Stimulated activated CD4-positive, alpha-beta T cell treated with anti-CD3 and anti-CD28 coated beads, TNF-alpha, amount 100 ng/mL, for 4 hours (primary cell): ENCODE measurements at places on chromosomes 7 and 10.

GRCh38 chr10:18185621-18186020, 45.4 kb downstream of the CACNB2 start:
- no peak for DNase-seq

- DNase-seq = no peak
Measured at GRCh38 chr10:58567652-58568051, 55.0 kb downstream of the BICC1 start.

- no peak for DNase-seq
Measured at GRCh38 chr7:11524476-11525397, 307.3 kb downstream of the THSD7A start.

DNA sequence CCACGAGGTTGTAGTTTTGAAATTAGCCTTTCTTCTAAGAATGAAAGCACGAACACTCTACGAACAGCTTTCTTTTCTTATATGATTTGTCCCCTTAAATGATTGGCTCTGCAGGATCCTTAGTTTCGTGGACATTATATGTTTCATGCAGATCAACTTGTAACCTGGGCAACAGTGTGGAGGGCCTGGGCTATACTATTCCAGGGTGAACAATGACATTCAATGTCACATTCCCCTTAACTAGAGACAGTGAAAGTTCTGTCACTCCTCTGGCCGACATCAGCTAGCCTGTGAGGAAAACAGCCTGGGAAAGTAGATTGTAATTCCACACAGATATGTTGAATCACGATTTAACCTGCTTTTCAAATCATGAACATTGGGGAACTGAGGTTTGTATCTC, 23.4 kb downstream of the TAS2R16 start:
- no peak for DNase-seq

DNA sequence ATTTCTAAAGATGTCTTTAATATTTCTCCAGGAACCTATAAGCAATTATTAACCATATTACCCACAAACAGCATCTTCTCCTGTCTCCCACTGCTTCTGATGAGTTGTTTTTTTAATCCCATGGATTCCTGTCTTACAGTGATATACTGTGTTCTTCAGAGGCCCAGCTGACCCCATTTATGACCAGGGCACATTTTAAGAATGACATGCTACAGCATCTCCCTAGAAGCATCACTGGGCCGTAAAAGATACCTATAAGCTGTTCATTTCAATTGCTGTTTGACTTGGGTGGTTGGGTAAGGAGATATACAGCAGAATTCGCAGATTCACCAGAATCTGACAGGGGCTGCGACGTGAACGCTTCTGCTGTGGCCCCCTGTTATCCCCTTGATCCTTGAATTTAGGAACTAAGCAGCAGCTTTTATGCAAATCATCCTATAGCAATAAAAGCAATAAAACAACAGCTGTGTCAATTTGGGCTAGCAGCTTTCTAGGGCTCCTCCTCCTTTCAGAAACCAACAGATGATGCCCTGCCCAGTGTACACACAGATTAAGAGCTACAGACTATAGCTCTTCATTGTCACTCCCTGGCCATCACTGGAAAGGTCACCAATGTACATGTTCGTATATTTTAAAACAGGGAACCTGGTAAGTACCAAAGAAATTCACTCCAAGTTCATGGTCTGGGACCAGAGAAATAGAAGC, 86.8 kb downstream of the CPEB3 start:
- no peak for DNase-seq

- no peak for DNase-seq
Measured at GRCh38 chr10:14259696-14260566, 70.8 kb downstream of the FRMD4A start.

DNA sequence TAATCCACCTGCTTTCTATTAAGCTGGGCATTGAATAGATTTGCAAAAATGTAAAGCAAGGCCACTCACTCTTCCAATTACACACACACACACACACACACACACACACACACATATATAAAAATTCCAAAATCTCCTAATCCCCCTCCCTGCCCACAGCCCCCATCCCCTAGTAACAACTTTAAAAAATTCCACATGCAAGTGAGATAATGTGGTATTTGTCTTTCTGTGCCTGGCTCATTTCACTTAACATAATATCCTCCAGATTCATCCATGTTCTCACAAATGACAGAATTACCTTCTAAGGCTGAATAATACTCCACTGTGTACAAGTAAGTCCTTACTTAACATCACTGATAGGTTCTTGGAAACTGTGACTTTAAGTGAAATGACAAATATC, 24.2 kb downstream of the SH2D4B start:
- no peak for DNase-seq

DNA sequence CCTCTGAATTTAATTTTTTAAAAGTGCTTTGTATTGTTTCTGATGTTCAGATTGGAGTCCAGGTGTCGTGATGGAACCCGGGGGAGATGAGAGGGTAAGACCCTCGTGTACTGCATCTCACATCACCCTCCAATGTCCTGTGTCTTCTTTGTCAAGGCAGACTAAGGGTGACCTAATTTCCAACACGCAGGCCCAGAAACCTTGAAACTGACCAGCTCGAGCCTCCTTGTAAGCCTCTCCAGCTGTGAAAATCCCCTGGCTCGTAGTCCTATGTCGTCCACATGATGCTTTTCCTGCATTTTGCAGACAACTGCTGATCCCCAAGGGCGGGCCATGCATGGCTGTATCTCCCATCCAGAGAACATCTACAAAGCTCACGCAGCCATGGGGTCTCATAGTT, 220.2 kb downstream of the ARHGAP12 start:
- DNase-seq = no peak

DNA sequence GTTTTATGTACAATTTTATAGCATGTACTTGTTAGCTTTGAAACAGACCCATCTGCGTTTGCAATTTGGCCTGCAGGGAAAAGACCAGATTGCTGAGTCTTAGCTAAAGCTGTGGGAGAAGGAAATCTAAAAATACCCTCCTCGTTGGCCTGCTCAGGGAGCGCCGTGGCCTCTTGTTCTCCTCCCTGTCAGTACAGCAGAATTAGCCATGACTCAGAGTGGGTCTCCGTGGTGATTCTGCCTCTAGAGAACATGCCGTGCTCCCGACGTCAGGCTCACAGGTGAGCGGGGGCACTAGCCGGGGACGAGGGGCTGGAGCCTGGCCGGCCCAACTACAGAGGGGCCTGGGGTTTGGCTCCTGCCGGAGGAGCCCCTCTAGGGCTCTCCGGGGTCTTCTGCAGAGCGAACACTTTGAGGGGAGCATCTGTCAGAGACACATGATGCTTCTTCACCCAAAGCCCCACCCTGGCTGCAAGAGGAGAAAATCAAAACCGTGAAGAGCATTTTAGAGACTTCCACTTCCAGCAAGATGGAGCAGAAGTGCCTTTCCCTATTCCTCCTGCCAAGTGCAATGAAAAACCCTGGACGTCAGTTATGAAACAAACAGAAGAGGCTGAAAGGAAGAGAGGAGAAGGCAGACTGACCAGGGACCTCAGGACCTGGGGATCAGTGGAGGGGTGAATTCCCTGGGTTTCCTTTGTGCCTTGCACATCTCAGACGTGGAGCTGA, 98.9 kb downstream of the LHPP start:
- DNase-seq = no peak

DNA sequence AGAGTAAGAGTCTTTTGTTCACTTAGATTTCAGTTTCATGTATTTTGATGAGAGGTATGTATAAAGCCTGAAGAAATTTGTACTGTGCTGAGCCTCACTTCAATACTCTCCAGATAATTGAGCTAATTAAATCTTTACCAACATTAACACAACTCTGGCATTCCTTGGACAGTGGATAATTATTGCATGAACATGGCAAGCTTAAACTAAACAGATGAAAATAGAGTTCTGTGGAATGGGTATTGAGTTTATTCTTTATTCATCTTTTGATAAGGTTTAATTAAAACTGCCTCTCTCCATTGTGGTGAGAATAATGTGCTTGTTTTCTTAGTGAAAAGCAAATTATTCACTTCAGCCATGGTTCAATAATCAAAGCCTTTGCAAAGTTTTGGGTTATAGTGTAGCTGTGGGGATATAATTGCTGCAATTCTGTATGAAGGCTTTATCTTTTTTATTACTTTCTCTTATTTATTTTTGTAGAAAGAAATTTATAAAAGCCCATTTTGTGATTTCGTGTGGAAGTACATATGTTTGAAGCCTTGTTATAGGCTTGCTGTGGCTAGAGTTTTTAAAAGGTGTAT, 126.4 kb upstream of the FZD1 start:
- no peak for DNase-seq

DNA sequence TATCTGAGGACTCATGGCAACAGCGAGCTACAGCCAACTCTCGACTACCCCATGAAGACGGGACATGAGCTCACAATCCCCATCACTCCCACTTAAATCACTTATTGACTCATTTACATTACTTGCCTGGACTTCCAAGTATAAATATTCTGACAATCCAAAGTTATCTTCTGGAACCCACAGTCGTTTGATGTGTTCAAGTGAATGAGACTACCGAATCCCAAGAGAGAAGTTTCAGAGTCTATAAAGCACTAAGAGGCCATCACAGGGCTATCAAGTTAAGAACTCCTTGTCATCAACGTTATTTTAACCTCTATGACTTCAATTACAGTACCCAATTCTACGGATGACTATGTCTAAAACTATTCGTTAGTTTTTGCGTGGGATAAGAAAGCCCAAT, 11.5 kb upstream of the ANAPC16 start:
- DNase-seq = no peak

- no peak for DNase-seq
Measured at GRCh38 chr7:133513608-133514007, 260.7 kb downstream of the EXOC4 start.

DNA sequence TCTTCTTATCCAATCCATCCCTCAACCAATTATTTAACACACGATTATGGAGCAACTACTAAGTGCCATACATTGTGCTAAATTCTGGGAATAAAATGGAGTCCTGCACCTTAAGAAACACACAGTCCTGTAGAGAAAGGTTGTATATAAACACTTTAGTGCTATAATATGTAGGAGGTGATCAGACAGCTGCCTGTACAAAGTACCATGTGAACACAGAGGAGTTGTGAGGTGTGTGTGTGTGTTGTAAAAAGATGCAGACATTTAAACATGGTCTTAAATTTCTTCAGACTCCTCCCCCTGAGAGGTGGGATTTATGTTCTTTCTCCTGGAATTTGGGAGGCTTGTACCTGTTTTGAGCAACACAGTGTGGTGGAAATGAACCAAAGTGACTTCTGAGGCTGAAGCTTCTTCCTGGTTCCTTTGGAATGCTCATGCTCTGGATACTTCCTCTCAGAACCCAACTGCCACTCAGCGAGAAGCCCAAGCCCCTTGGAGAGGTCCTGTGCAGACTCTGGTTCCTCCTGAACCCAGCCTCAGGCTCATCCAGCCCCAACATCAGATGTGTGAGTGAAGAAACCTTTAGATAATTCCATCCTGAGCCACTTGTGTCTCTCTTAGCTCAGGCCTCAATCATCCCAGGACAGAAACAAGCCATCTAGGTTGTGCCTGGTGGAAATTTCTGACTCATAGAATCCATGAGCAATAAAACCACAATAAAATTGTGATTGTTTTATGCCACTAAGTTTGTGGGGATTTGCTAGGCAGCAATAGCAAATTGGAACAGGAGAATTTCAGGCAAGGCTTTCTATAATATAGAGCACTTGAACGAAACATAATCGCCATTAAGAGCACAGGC, 161.2 kb upstream of the FAM3C start:
- DNase-seq = no peak

GRCh38 chr7:34115503-34115902, 210.2 kb downstream of the BMPER start:
- no peak for DNase-seq

DNA sequence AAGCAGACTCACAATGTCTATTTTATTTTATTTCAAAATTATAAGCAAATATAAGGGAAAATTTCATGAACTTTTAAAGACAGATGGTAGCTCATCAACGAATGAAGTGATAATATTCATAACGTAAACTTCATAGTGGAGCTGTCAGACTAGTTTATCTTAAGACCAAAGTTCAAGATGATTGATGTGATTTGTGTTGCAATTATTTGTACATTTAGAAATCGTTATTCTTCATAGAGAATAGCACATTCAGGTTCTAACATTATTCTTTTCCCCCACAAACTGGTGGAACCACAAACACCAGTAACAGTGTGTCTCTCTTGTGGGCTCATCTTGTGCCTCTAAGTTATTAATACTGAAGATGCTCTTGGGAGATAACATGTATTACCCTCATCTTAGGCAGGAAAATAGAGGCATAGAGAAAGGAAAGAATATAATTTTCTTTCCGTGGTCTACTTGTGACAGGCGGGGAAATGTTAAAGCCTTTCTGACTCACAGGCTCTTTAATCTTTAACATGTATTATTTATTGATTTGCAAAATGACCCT, 37.0 kb downstream of the CCSER2 start:
- DNase-seq = no peak

DNA sequence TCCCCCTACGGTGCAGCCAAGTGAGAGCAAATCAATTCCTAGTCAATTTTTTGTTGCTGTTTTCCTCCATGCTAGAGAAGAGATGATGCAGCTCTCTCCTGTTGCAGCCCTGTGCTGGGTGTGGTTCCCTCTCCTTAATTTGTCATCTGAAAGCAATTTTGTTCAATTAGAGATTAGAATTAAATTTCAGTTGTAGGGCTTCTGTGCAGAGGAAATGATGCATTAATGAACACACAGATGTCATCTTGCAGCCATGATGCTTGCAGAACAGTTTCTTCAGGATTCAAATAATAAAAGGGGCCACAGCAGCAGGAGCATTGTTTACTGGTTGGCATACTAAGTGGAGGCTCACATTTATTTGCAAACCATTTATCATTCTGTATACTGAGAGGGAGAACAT, 266.0 kb downstream of the AUTS2 start:
- DNase-seq = no peak

- DNase-seq = peak; percentile 43
Measured at GRCh38 chr10:61904733-61905725, 3.5 kb downstream of the ARID5B start.

- DNase-seq = no peak
Measured at GRCh38 chr10:54656643-54657042, 144.4 kb downstream of the PCDH15 start.

DNA sequence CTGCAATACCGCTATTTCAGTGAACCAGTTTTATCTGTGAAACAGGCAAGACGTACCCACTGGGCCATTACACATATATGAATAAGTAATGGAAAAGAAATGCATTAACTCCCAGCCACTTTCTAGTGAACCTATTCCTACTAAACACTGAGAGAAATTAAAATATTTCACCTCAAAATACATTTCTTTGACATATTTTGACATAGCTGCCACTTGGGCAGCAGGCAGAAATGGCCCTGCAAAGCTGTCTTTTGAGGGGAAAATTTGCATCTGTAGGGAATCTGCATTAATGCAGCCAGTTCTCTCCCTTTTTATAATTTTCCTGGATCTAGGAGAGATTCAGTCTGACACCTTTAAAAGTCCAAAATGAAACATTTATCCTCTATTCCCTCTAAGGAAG, 714.8 kb upstream of the POM121L12 start:
- no peak for DNase-seq

GRCh38 chr10:30818854-30819253, 189.3 kb upstream of the LYZL2 start:
- DNase-seq = no peak

GRCh38 chr7:105815576-105815975, 60.8 kb downstream of the ATXN7L1 start:
- no peak for DNase-seq

GRCh38 chr7:1012004-1012715, 29.2 kb downstream of the CYP2W1 start:
- no peak for DNase-seq
